ENCODE measurements at places on chromosomes 16 and 17. TPM values are rescaled to one million over a fixed set of nuclear protein-coding genes. Genes with fewer than 3 reads are reported as not detected.
A peak's percentile ranks its signal among the peaks of the same experiment; 100 is the strongest.

DNA sequence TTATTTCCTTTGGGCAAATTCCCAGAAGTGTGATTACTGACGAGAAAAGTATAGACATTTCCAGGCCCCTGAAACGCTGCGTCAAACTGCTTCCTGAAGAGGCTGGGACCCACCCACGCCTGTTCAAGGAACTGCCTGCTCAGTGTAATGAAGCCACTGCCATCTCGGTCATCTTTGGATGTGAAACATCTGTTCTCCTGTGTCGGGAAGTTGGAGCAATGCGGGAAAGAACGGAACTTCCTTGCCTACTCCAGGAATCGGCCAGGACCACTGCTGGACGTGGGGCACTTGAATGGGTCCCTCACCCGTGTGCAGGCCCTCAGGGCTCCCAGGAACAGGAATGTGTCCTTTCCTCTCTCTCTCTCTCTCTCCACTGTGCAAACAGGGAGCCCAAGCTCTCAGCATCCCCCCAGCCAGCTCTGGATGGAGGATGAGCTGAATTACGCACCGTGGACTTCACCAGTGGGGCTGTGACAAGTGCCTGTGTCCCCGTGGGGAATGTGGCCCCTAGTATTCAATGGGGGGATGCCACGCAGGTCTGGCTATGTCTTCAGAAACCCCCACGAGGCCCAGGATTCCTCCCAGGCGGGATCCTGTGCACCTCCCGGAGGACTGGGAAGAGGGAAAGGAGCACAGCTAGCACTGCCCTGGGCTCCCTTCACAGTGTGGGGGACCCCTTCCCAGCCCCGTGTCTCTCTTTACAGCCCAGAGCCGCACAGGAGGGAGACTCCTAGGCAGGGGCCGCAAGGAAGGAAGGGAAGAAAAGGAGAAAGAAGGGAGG lies 18.3 kb upstream of the LITAF start:
- DNase-seq = peak; percentile 73

DNA sequence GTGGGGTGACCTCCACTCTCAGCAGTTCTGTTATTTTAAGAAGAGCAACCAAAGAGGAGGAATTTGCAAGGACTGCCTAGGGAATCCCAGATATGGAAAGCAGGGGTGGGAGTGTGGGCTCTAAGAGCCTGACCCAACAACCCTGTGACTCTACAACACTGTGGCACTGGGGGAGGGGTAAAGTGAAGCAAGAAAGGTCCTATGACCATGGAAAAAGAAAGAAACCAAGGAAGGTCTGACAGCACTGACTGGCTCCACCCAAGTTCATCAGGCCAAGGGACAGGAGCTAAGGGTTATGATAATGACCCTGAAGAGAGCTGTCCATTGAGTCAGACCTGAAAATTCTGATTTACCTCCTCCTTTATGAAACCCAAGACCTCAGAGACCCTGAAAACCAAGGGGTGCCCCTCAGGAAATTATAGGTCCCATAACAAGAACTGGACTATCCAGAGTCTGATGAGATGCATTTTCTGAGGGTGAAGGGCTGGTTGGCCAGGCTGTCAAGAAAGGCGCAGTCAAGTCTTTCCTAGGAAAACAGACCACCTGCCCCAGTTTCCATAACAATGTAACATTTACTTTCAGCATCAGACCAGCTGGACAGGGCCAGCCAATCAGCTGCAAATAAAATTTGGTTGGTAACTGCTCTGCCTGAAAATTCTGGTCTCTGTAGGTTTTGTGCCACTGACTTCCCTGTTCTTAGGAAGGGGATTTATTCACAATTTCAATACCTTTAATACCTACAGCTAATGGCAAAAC lies 53.8 kb upstream of the MTMR4 start:
- DNase-seq = no peak

DNA sequence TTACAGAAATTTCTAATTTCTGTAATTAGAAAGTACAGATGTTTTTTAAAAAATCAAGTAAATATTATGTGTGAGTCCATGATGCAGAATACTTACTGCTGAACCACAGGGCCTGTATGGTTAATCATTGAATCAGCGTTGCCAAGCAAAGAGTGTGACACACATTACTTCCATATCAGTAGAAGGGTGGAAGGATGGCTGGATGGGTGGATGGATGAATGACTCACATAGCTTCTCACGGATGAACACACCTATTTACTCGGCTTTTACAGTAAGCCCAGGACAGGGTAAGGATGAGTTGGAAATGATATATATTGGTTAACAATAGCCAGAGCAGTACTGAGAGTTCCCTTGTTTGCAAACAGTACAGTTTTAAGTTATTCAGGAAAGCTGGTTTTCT lies 495.9 kb upstream of the RBFOX1 start:
- no peak for DNase-seq

GRCh38 chr17:3658784-3659449 lies 9.5 kb downstream of the TAX1BP3 start:
- no peak for DNase-seq

The DNASE1L2 gene
- polyA plus RNA-seq = 0.63 TPM

The CCL23 gene
- not detected for polyA plus RNA-seq

The C16orf74 gene
- polyA plus RNA-seq = 3.1 TPM

The FOXF1 gene
- 0.05 TPM for polyA plus RNA-seq

The MT1A gene
- not detected for polyA plus RNA-seq

The PTGES3L gene
- 1.00 TPM for polyA plus RNA-seq

DNA sequence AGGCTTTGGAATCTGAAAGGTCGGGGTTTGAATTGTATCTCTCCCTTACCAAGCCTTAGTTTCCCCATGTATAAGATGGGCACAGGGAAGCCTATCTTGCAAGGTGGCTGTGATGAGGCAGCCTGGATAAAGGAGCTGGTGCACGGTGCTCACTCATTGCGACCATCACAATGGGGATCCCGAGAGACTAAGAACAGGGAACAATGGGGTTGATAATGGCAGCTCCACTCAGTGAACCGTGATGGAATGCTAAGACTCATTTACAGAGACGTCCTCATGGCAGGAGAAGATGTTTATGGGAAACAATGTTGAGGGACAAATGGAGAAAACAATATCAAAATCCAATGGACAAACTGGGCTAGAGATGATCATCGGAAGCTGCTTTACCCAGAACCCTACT lies 81.8 kb downstream of the SPACA3 start:
- DNase-seq = no peak

The RAB11FIP4 gene
- polyA plus RNA-seq = 16.5 TPM

Measured in left renal pelvis (tissue), 4 donors.